ENCODE measurements at places on chromosomes 1 and 21. TPM values are rescaled to one million over a fixed set of nuclear protein-coding genes. Genes with fewer than 3 reads are reported as not detected.
A peak's percentile ranks its signal among the peaks of the same experiment; 100 is the strongest.

KRTAP21-2 gene
- total RNA-seq = not detected

- ATAC-seq = no peak
These were observed 4.2 kb downstream of the HHAT start for GRCh38 chr1:210332719-210333398.

- no peak for ATAC-seq
These were observed 3.6 kb upstream of the ZBTB7B start for GRCh38 chr1:154998818-154999570.

GRCh38 chr1:199466961-199467360 is 560.5 kb upstream of the NR5A2 start:
- ATAC-seq = no peak

GRCh38 chr1:63920154-63921117 is 146.6 kb downstream of the ROR1 start:
- ATAC-seq = no peak

DNA sequence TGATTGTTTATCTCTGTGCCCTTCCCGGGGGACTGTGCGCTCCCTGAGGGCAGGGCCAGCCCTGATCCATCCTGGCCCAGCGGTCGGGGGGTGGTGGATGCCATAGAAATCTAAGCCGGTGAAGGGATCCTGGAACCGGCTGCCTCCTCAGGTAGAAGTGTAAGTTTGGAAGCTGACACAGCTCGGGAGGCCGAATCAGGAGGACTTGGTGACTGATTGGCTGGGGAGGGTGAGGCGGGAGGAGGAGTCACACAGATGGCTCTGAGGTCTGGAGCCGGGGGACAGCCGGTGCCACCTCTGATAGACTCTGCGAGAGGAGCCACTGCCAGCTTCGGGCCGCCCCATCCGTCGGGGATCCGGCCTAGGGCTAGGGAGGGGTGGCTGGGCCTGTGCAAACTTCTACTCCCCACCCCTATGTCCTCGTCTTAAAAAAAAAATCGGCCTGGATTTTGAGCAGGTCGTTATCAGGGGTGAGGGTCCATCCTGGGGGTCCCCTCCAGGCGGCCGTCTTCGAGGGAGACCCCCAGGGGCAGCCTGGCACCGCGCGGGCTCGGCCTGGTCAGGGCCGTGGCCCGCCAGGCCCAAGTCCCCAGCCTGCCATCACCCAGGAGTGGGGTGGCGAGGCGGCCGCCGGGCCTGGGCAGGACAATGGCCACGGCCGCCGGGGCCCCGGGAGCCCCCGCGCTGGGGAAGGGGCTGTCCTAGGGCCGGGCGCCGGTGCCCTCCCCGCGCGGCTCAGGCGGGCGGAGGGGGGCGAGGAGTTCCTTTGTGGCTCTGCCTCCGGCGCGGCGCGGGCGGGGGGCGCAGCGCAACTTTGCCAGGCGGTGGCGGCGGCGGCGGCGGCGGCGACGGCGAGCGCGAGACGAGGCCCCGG is 708 bp upstream of the ZNF362 start:
- ATAC-seq = peak; percentile 75

GRCh38 chr1:58908561-58909560 is 125.0 kb upstream of the JUN start:
- ATAC-seq = no peak

SPRR2E gene
- 20.8 TPM for total RNA-seq

C1orf56 gene
- 8.4 TPM for total RNA-seq

- no peak for ATAC-seq
These were observed 95.4 kb downstream of the INTS7 start for GRCh38 chr1:211939876-211940468.

GRCh38 chr1:190497565-190497964 is 19.9 kb upstream of the BRINP3 start:
- ATAC-seq = no peak

PDZK1IP1 gene
- 13.0 TPM for total RNA-seq

EFNA1 gene
- total RNA-seq = 14.6 TPM

GRCh38 chr1:43731867-43732531 is 24.7 kb downstream of the ST3GAL3 start:
- no peak for ATAC-seq

GRCh38 chr1:184027826-184028695 is 9.5 kb downstream of the COLGALT2 start:
- no peak for ATAC-seq

GRCh38 chr1:156123356-156124196 is 9.1 kb downstream of the LMNA start:
- peak; percentile 84 for ATAC-seq

DNA sequence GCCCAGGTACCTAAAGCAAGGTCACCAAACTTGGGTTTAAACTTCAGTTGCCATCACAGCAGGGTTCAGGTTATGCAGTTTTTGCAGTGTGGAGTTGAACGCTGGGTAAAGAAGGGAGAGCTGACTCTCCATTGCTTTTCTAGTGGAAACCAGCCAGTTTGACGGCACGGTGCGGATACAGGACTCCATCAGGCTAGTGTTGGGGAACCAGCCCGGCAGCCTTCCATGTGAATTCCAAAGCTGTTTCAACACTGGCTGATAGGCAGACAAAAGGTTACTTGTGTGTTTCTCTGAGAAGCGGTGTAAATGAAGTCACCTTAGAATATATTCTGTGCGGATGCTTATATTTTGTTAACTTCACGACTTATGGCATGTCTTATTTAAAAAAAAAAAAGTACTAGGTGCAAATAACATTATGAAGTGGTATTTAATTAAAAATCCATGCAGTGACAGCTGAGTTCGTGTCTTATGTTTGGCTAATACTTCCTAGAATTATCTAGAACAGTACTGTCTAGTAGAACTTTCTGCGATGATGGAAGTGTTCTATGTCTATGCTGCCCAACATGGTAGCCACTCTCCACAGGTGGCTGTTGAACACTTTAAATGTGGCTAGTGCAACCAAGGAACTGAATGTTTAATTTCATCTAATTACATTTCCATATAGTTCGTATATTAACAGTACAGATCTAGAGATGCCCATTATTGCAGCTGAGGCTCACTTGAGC is 29.9 kb upstream of the RCAN3 start:
- ATAC-seq = no peak

- ATAC-seq = no peak
These were observed 849.8 kb downstream of the USP25 start for GRCh38 chr21:16579538-16579937.

DNA sequence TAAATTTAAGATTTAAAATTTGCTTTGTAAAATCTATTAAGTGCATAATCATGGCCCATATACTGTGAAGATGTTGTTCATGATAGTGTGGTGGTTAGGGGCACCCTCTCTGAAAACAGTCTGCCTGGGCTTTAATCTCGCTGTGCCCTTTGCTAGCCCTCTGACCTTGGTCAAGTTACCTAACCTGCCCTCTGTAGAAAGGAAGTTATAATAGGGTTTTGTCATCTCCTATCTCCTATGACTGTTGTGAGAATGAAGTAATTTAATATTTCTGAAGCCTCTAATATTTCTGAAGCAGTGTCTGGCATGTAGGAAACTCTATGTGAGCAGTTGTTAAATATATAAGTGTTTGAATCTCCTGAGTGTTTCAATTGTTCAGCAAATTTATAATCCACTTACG is 116.6 kb upstream of the IVNS1ABP start:
- no peak for ATAC-seq

OR10Z1 gene
- total RNA-seq = not detected

CD5L gene
- 0.40 TPM for total RNA-seq

IL19 gene
- total RNA-seq = not detected

Measured in gastroesophageal sphincter (tissue), 4 donors.